ENCODE measurements at places on chromosomes 4 and X. TPM values are rescaled to one million over a fixed set of nuclear protein-coding genes. Genes with fewer than 3 reads are reported as not detected.

Gene ZNF595
- total RNA-seq: 6.8 TPM

Gene GALNT7
- total RNA-seq: 3.4 TPM

Gene CT55
- not detected for total RNA-seq

GRCh38 chrX:13014111-13015096 is 30.0 kb downstream of the FAM9C start:
- DNase-seq: no peak
